ENCODE measurements at places on chromosomes 1 and 21. TPM values are rescaled to one million over a fixed set of nuclear protein-coding genes. Genes with fewer than 3 reads are reported as not detected.

Gene GPATCH3
- total RNA-seq = 16.1 TPM

Gene CFAP74
- total RNA-seq = not detected

Gene VSIG8
- not detected for total RNA-seq

Gene CLCNKA
- total RNA-seq = 0.10 TPM

Gene FCGR3A
- not detected for total RNA-seq

Gene UBL4B
- not detected for total RNA-seq

Gene BACE2
- 14.2 TPM for total RNA-seq

GRCh38 chr1:109823543-109824348 is 60.0 kb upstream of the EPS8L3 start:
- no peak for DNase-seq

GRCh38 chr21:41770901-41771624 is 4.2 kb upstream of the RIPK4 start:
- peak; percentile 12 for DNase-seq

- no peak for DNase-seq
These were observed 86.7 kb downstream of the S1PR1 start for GRCh38 chr1:101323535-101323934.

DNA sequence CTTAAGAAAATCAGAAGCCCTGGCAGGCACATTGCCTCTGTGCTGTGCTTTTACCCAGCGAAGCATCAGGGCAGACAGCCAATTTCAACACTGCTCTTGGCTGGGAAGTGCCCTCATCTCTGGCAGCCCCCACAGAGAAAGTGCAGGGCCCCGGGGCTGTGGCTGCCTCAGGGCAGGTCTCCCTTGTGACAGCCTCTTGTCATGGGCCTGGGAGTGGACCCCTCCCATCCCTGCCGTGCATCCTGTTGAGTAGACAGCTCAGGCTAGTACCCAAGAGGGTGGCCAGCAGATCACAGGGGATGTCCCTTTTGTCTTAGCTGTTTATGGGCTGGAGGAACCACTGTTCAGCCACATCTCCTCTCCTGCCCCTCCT is 23.3 kb downstream of the TTC34 start:
- DNase-seq = peak; percentile 32

DNA sequence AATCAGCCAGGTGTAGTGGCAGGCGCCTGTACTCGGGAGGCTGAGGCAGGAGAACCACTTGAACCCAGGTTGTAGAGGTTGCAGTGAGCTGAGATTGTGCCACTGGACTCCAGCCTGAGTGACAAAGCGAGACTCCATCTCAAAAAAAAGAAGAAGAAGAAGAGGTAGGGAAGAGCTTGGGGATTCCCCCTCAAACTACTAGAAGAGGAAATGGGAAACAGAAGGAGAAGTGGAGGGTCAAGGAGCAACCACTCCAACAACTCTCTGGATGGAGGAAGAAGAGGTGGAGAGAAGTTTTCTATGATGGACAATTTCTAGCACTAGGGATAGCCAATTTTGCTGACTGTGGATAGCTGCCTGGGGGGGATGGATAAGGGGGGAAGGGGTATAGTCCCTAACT is 14.9 kb upstream of the SLAMF9 start:
- DNase-seq = no peak
